ENCODE measurements at places on chromosomes 16 and 17.
A peak's percentile ranks its signal among the peaks of the same experiment; 100 is the strongest.

- no peak for DNase-seq
These were observed 19.8 kb downstream of the CARHSP1 start for GRCh38 chr16:8848939-8849391.

DNA sequence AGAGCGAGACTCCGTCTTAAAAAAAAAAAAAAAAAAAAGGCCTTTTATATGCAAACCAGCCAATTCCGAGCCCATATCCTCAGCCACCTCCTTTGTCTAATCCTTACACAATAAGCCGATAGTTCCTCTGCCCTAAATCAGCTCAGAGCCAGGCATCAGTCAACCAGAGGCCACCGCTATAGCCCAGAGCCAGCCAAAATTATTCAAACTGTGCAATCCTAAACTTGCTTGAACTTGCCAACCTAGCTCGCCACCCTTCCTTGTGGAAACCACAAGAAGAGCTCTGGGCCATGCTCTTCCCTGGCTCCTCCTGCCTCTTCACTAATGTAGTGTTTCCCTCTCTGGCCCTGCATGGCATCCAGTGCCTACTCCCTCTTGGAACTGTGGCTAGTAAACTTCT, 17.7 kb downstream of the ITGAL start:
- DNase-seq: no peak

DNA sequence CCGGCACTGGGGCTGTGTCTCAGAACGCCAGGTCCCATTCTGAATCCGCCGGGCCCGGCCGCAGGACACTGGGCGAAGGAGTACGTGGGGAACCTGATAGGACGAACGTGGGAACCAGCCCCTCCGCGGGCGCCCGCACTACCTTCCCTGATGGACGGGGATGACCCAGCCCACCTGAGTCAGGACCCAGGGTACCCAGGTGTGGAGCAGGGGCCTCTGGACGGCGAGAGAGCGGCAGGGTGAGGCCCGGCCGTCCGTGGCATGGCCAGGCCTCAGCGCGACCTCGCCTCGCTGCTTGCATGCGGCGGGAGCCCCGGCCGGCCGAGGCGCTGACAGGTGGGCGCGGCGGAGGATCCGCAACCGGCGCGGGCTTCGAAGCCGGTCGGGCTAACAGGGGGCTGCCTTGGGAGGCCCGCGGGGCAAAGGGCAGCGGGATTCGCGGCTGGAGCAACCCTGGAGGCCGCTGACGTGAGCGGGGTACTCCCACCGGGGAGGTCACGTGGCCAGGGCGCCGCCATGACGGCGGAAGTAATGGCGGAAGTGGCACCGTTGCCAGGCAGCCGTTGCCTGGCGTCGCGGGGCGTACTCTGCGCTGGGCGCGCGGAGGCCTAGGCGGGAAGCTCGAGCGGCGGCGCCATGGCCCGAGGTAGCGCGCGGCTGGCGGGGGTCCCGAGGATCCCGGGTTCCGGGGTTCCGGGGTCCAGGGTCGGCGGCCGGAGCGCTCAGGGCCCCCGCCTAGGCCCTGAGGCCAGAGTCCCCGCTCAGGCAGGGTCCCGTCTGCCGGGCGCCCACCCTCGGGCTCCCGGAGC, at the start of gene WDR90:
TSS of gene WDR90 (plus strand) at position 585 of the 809 bp plus-strand sequence. CDS start at position 637, 52 bp downstream.
- peak; percentile 89 for DNase-seq

DNA sequence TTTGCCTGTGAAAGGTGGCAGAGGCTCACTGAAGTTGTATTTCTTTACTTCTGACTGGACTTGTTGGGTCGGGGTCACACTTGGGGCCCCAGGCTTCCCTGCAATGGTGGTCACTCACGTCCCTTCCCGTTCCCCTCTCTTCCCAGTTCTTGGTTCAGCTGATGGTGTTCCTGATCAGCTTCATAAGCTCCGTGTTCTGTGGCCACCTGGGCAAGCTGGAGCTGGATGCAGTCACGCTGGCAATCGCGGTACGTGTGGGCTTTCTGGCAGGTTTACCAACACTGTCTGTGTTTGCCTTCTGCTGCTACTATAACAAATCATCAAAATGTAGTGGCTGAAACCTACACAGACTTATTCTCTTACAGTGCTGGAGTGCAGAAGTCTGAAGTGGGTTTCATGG, 8.6 kb downstream of the SLC47A1 start:
- DNase-seq: no peak

DNA sequence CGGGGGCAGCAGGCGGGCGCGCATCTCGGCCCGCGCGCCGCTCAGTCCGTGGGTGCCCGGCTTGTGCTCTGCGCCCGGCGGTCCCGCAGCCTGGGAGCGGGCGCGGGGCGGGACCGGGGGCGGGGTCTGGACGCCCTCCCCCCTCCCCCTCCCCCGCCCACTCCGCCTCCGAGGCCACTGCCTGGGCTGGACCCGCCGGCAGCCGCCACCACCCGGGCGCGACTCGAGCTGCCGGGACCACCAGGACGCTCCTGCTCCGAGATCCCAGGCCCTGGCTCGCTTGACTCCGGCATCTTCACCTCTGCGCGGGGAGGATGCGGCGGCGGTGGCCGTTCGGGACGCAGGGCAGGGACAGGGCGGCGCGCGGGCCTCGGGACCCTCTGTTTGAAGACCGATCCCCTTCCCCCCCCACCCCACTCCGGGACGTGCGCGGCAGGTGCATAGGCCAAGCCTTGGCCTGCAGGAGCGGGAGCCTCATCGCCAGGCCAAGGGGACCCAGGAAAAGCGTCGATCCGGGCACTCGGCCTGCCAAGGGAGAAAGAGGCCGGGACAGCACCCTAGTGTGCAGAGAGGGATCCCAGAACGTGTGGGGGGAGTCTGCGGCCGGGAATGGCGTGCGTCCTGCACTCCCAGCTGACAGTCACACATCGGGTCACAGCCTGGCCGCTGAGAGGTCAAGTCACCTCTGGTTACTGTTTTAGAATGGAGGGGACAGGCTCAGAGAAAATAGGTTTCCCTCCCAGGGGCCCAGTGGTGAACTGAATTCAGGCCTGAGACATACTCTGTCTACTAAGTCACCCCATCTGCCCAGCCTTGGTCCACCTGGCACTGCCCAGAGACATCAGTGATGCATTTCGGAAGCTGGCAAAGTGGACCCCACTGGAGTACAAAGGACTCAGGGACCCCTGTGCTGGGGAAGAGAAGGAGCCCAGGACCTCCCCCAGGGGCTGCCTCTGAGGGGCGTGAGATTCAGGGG, at the start of gene HS3ST6:
TSS of gene HS3ST6 (minus strand) at position 65 of the 976 bp plus-strand sequence. CDS start 92 bp downstream, outside the sequence.
- DNase-seq: no peak
